Activated CD4-positive, alpha-beta T cell treated with anti-CD3 and anti-CD28 coated beads, Interleukin-2, amount 10 ng/mL, durations not matched to agents 24 days and 14 days (primary cell): ENCODE measurements at places on chromosomes 3 and 15. TPM values are rescaled to one million over a fixed set of nuclear protein-coding genes. Genes with fewer than 3 reads are reported as not detected.

Gene DISP2
- 0.02 and 0.05 TPM in 2 replicates for total RNA-seq

Gene CCR9
- not detected in 2 replicates for total RNA-seq

Gene ITIH1
- total RNA-seq, result not detected in 2 replicates

Gene GOLGA8N
- total RNA-seq, result 4.1 and 4.5 TPM in 2 replicates

Gene FAM3D
- total RNA-seq, result not detected in 2 replicates

Gene ANKRD34C
- total RNA-seq, result not detected in 2 replicates

Gene NSUN3
- 15.3 and 17.9 TPM in 2 replicates for total RNA-seq

Gene RBPMS2
- total RNA-seq, result 0.12 TPM in 1 of 2 replicates, not detected in the other

GRCh38 chr3:4950351-4950784 is 28.9 kb upstream of the BHLHE40 start:
- no peak overlapping the region for H3K27ac ChIP-seq
- no peak overlapping the region for H3K4me3 ChIP-seq
- no peaks in the 10 kb centered on the region for H3K27me3 ChIP-seq

- H3K27ac ChIP-seq, result no peak overlapping the region
- H3K4me3 ChIP-seq, result no peak overlapping the region
- H3K27me3 ChIP-seq, result no peaks in the 10 kb centered on the region
- DNase-seq, result no peak
- peaks cover 22% of the 10 kb centered on the region for H3K36me3 ChIP-seq
These were observed 25.9 kb downstream of the TMCC1 start for GRCh38 chr3:129867506-129868124.

- DNase-seq, result no peak
- H3K36me3 ChIP-seq, result no peaks in the 10 kb centered on the region
- no peaks in the 10 kb centered on the region for H3K27me3 ChIP-seq
These were observed 16.5 kb downstream of the MITF start for GRCh38 chr3:69755795-69756194.

GRCh38 chr3:14145236-14145635 is 20.4 kb downstream of the TMEM43 start:
- DNase-seq, result no peak
- H3K36me3 ChIP-seq, result peaks cover 53% of the 10 kb centered on the region
- peak overlapping the region; percentile 84 for H3K27ac ChIP-seq
- no peaks in the 10 kb centered on the region for H3K27me3 ChIP-seq
- H3K4me1 ChIP-seq, result peaks cover 30% of the 10 kb centered on the region

DNA sequence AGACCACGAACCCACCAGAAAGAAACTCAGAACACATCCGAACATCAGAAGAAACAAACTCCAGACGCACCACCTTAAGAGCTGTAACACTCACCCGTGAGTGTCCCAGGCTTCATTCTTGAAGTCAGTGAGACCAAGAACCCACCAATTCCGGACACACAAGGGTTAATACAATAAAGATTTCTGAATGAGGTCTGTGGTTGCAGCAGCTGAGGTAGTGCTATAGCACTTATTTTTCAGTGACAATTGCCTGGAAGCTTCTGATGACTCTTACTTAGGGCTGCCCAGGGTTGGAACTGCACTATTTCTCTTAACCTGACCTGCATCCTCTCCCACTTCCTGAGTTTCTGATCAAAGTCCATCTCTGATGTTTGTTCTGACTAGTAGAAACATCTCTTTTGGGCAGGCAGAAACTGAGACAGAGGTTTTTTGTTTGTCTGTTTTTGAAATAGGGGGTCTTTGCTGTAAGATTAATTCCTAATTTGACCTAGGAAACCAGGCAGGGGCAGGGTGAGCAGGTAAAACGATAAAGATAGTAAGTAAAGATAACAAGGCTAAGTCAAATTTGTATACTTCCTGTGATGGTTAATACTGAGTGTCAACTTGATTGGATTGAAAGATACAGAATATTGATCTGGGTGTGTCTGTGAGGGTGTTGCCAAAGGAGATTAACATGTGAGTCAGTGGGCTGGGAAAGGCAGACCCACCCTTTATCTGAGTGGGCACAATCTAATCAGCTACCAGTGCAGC is 169.1 kb downstream of the GAP43 start:
- H3K4me1 ChIP-seq, result peaks cover 23% of the 10 kb centered on the region
- H3K4me3 ChIP-seq, result peak overlapping the region; percentile 48
- no peaks in the 10 kb centered on the region for H3K36me3 ChIP-seq
- H3K27ac ChIP-seq, result peak overlapping the region; percentile 51

DNA sequence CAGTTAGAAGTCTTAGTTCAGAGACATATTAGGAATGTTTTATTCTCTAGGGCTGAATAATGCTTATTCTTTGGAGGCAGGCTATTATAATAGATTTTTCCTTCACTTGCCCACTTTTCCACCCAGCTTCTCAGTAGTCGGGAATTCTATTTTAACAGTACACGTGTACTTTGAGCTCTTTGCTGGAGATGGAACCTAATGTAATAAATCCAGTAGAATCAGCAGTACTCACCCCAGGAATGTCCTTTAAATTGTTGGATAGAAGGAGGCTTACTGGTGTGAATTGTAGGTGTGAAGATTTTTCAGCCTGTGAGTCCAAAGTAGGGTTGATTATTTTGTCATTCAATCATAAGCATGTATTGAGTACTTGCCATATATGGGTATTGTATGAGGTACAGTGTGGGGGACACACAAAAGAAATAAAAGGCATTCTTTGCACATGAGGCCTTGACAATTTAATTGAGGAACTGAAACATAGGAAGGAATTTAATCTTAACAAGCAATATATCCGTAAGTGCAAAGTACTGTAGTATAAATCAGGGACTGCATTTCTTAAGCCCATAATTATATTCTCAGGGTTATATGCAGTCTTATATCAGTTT is 29.5 kb upstream of the MGA start:
- H3K4me1 ChIP-seq, result peaks cover 10% of the 10 kb centered on the region
- no peak overlapping the region for H3K4me3 ChIP-seq
- H3K36me3 ChIP-seq, result no peaks in the 10 kb centered on the region
- H3K27ac ChIP-seq, result no peak overlapping the region
- H3K27me3 ChIP-seq, result no peaks in the 10 kb centered on the region

DNA sequence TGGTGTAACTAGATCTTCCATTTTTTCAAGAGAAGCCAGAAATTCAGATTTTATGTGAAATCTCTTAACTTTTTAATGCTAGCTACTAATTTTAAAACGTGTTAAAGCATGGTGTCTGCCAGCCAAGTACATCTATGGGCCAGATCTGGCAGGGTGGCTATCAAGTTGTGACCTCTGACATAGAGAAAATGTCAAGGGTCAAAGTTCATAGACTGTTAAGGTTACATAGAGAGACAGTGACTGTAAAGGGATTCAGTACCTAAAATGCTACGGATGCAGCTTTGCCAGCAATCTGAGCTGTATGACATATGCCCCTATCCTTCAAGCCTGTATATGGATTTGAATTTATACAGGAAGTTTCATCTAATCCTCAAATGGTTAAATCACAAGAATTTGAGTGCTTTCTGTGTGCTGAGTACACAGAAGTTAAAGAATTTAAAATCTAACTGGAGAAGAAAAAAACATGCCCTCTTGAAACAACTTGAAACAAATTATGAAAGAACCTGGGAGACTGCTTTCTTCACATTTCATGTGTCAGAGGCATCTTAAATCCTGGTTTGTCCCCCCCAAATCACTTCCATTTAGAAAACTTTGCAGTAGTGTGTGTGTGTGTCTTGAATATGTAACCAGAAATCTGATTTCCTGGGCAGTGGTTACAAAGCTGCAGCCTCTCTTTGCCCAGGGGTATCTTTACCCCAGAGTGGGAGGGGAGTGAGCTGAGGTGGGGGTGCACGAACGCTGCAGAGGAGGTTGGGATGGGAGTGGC is 895 bp upstream of the ARHGAP31 start:
- peaks cover 10% of the 10 kb centered on the region for H3K36me3 ChIP-seq
- H3K4me3 ChIP-seq, result peak overlapping the region; percentile 86
- no peak for DNase-seq

GRCh38 chr15:83475551-83475950 is 28.4 kb downstream of the SH3GL3 start:
- no peaks in the 10 kb centered on the region for H3K4me1 ChIP-seq
- H3K4me3 ChIP-seq, result no peak overlapping the region
- H3K27ac ChIP-seq, result no peak overlapping the region
- no peaks in the 10 kb centered on the region for H3K27me3 ChIP-seq
- no peak for DNase-seq
